A549 treated with GW870086 at 1 μM for 4 hours (cell line): ENCODE measurements at places on chromosomes 3 and 15. TPM values are rescaled to one million over a fixed set of nuclear protein-coding genes. Genes with fewer than 3 reads are reported as not detected.

The GASK1A gene
- total RNA-seq = not detected in 5 replicates

The ERICH6 gene
- 0.06 TPM in 1 of 5 replicates, not detected in the others for total RNA-seq

The GP5 gene
- 0.03 TPM in 1 of 5 replicates, not detected in the others for total RNA-seq

The ROPN1 gene
- not detected in 5 replicates for total RNA-seq

The ATP13A5 gene
- total RNA-seq = not detected in 5 replicates

The AGBL1 gene
- total RNA-seq = not detected in 5 replicates

The TNNC1 gene
- 1.1 to 1.9 TPM (median 1.6 TPM) in 5 replicates for total RNA-seq

The IL17RD gene
- total RNA-seq = 0.43 to 1.2 TPM (median 1.0 TPM) in 5 replicates

The RTP3 gene
- not detected in 5 replicates for total RNA-seq

The SH3GL3 gene
- total RNA-seq = 0.15 to 0.64 TPM (median 0.59 TPM) in 5 replicates

The PLA2G4D gene
- 0.03 TPM in 1 of 5 replicates, not detected in the others for total RNA-seq

The P2RY1 gene
- 0.43 to 0.60 TPM (median 0.50 TPM) in 5 replicates for total RNA-seq

The CCDC13 gene
- total RNA-seq = 0.41 to 0.61 TPM (median 0.46 TPM) in 5 replicates

The LCTL gene
- not detected in 5 replicates for total RNA-seq

The CFAP20DC gene
- 1.5 to 3.2 TPM (median 2.6 TPM) in 5 replicates for total RNA-seq

The XIRP1 gene
- total RNA-seq = 0.15 to 0.35 TPM (median 0.25 TPM) in 5 replicates

The PRSS50 gene
- not detected in 5 replicates for total RNA-seq

The SHC4 gene
- 0.61 to 1.2 TPM (median 0.80 TPM) in 5 replicates for total RNA-seq

The ATG7 gene
- total RNA-seq = 14.7 to 18.6 TPM (median 16.9 TPM) in 5 replicates

The IGF2BP2 gene
- total RNA-seq = 8.7 to 12.0 TPM (median 10.8 TPM) in 5 replicates

The CX3CR1 gene
- 0.03 to 0.08 TPM (median 0.05 TPM) in 3 of 5 replicates, not detected in the others for total RNA-seq

The HESX1 gene
- total RNA-seq = 0.21 to 0.75 TPM (median 0.35 TPM) in 4 of 5 replicates, not detected in the other

The WDR53 gene
- 8.3 to 11.3 TPM (median 10.2 TPM) in 5 replicates for total RNA-seq

The PIERCE2 gene
- 2.5 to 4.0 TPM (median 3.6 TPM) in 5 replicates for total RNA-seq

The AADACL2 gene
- not detected in 5 replicates for total RNA-seq

The SPATA12 gene
- 0.25 to 0.44 TPM (median 0.39 TPM) in 5 replicates for total RNA-seq

The ZBED2 gene
- 0.11 to 0.29 TPM (median 0.16 TPM) in 5 replicates for total RNA-seq

The PEAK1 gene
- total RNA-seq = 4.5 to 9.2 TPM (median 7.7 TPM) in 5 replicates

The RBMS3 gene
- 0.45 to 1.2 TPM (median 0.86 TPM) in 5 replicates for total RNA-seq

The CHDH gene
- 1.7 to 3.3 TPM (median 2.0 TPM) in 5 replicates for total RNA-seq

The LRRC31 gene
- not detected in 5 replicates for total RNA-seq

The EEFSEC gene
- total RNA-seq = 8.3 to 10.5 TPM (median 9.8 TPM) in 5 replicates

The WWTR1 gene
- 126 to 150 TPM (median 147 TPM) in 5 replicates for total RNA-seq

The C15orf39 gene
- total RNA-seq = 24.2 to 31.7 TPM (median 31.1 TPM) in 5 replicates
